A549 treated with AZD2906 at 1 μM for 4 hours (cell line): ENCODE measurements at places on chromosomes 7 and 10. TPM values are rescaled to one million over a fixed set of nuclear protein-coding genes. Genes with fewer than 3 reads are reported as not detected.

Gene GHRHR
- 0.10 TPM in 1 of 5 replicates, not detected in the others for total RNA-seq

Gene MYOZ1
- total RNA-seq = 0.06 TPM in 1 of 5 replicates, not detected in the others

Gene FAM180A
- 0.05 TPM in 2 of 5 replicates, not detected in the others for total RNA-seq

Gene OIT3
- 0.02 to 0.06 TPM (median 0.05 TPM) in 3 of 5 replicates, not detected in the others for total RNA-seq

Gene CRYGN
- total RNA-seq = not detected in 5 replicates

Gene SYT15
- 1.9 to 3.0 TPM (median 2.1 TPM) in 5 replicates for total RNA-seq

Gene FAM170B
- total RNA-seq = not detected in 5 replicates

Gene USP6NL
- total RNA-seq = 10.8 to 13.0 TPM (median 11.8 TPM) in 5 replicates

Gene PSD
- total RNA-seq = 0.18 to 0.60 TPM (median 0.42 TPM) in 5 replicates

Gene PNLIPRP3
- 0.03 to 0.07 TPM (median 0.04 TPM) in 5 replicates for total RNA-seq
